ENCODE measurements at places on chromosomes 6 and 20.
A peak's percentile ranks its signal among the peaks of the same experiment; 100 is the strongest.

GRCh38 chr6:31396422-31397152, 6.8 kb upstream of the MICA start:
- DNase-seq: peak; percentile 56

DNA sequence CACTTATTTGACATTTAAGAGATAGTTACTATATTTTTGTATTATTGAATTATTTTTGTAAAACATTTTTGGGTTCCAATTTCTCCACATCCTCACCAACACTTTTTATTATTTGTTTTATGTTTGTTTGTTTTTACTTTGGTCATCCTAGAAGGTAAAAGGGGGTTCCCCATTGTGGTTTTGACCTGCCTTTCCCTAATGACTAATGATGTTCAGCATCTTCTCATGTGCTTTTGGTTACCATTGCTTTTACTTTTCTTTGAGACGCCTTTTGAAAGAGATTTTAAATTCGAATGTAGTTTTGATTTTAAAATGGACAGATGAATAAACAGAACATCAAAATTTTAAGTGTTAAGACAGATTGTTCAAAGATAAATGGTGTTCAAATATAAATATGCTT, 46.9 kb downstream of the AK9 start:
- DNase-seq: no peak

- no peak for DNase-seq
Observed at GRCh38 chr6:13011612-13012146, 295.1 kb downstream of the PHACTR1 start.

DNA sequence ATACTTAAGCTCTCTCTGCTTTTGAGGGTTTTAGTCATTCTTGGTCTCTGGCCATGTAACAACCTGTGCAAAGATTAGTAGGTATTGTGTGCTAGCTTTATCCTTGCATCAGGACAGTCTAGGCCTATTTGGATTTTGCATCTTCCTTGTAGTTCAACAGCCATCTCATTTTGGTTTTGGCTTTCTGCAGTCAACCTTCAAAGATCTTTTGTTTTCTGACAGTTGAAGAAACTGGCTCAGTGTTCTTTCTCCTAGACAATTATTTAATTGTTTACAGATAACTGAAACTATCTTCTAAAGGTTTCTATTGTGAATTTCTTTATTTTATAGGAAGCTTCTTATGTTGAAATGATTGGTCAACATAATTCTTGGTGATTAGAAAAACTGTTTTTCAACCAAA, 307.5 kb downstream of the CDKAL1 start:
- DNase-seq: peak; percentile 57

DNA sequence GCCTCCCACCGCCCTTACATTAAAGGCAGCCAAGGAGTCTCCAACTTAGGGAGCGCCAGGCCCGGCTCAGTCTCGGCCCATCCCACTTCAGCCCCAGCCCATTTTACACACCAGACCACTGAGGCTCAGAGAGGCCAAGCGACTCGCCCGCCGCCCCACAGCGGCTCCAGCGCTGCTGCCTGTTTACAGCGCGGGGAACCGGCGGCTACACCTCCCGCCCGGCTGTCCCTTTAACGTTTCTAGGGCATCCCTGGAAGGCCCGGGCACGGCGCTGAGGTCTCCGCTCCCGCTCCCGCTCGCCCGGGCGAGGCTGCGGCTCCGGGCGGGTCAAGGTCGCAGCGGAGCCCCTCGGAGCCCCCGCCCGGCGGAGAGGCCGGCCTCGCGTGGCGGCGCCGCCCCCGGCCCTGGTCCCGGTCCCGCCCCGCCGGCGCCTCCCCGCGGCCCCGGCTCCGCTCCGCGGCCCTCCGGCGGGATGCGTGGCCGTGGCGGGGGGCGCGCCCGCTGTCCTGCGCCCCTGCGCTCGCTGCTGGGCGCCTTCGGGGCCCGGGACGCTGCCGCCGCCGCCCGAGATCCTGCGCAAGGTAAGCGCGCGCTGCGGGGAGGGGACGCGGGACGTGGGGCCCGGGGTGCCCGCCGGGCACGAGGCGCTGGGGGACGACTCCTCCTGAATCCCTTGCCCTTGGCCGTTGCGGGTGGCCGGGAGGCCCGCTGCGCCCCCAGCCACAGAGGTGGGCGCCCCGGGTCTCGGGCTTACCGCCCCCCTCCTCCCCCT, 27.1 kb upstream of the PHACTR3 start:
- DNase-seq: no peak

DNA sequence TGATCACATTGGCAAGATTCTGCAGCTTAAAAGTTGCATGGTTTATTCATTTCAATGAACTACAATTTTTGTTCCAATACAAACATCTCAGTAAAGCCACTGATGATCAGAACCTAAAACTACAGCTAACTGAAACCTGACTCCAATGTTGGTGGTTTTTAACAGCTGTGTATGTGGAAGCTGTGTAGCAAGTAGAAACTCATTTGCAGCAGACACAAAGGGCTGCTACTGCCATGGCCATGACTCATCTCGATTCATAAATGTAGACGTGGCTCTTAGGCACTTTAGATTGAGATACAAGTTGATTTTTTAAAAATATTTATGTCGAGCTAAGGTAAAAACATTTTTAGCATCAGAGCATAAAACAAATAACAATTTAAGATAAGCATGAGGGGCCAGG, 19.5 kb upstream of the MAP3K4 start:
- DNase-seq: no peak

- no peak for DNase-seq
Observed at GRCh38 chr6:91713911-91714310, 1127.0 kb upstream of the MAP3K7 start.

- DNase-seq: no peak
Observed at GRCh38 chr20:49668181-49668877, 45.3 kb downstream of the B4GALT5 start.

- DNase-seq: no peak
Observed at GRCh38 chr6:157046776-157047175, 269.6 kb downstream of the ARID1B start.

DNA sequence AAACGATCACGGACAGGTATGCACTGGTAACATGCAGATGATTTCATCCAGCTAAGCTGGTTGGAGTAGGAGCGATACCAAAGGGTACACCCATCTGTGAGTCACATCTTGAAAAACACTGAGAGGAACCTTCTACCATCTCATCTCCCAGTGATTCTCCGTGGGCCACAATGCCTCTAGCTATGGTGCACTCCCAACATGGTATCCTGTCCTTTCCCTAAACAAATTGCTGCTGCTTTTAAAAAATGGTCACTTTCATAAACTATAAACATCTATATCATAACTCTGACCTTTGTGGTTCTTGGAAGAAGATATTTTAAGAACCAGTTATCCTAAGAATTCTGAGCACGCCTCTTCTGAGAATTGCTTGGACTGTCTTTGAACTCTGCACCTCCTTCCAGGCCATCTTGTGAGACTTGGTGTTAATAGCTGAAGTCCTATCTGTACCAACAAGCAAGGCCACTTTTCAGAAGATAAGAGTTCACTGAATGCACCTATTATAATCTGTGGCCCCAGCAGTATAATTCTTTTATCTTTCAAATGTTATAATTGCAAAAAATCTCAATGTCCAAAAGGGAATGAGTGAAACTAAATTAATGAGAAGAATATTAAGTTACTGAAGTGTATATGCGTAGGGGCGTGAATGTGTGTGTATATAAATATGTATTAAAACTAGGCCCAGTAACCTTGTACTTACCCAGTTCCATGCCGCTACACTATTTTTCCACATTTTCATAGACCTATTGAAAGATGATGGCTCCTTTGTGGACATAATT, 70.5 kb upstream of the TPD52L1 start:
- DNase-seq: no peak

- no peak for DNase-seq
Observed at GRCh38 chr20:54980103-54980960, 504.9 kb downstream of the DOK5 start.

- DNase-seq: no peak
Observed at GRCh38 chr20:40807821-40808170, 118.8 kb upstream of the MAFB start.

- DNase-seq: no peak
Observed at GRCh38 chr6:121823437-121823851, 388.0 kb downstream of the GJA1 start.

DNA sequence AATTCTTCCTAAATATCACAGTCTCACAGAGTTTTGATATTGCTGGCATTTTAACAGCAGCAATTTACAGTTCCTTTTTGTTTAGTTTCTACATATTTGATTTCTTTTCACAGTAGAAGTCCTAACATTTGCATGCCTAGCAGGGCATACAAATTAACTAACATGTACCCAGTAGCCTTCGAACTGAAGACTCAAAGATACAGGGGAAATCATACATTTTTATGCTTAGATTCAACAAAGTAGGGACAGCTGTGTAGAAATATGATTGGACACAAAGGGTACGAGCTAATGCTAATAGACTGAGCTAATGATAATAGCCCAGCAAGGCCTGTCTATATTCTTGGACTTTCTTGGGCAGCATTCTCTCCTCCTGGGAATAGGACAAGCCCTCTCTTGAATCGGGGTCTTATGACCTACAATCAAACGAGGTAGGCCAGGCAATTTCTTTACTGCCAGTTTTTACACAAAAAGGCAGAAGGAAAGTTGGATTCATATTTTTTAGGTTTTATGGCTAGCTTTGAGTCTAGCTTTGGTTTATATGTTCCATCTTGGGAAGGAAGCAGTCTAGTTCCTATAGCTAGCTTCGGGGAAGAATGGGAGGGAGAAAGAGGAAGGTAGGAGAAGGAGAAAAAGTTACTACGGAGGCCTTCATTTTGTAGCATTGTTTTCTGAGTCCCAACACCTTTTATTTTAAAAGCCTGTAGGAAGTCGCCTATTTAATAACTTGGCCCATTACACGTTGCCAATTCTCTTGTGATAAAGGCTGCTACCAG, 115.8 kb downstream of the HFE start:
- DNase-seq: no peak

DNA sequence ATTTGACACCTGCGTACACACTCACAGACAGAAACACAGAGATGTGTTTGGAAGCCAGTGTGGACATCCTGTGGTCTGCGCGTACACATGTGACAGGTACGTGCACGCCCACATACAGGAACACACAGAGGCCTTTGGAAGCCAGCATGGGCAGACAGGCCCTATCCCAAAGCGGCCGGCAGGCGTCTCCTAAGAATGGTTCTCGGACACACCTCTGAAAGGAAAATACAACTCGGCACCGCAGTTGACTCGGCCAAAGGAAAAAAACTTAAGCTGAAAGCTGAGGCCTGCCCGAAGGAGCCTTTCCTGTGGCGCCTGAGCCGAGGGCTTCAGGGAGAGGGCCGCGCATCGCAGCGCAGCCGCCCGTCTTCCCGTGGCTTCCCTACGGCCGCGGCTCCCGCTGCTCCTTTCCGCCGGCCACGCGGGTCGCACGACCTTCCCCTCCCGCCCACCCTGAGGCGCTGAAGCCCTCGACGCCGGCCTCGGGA, 1.4 kb upstream of the CEP43 start:
- no peak for DNase-seq

DNA sequence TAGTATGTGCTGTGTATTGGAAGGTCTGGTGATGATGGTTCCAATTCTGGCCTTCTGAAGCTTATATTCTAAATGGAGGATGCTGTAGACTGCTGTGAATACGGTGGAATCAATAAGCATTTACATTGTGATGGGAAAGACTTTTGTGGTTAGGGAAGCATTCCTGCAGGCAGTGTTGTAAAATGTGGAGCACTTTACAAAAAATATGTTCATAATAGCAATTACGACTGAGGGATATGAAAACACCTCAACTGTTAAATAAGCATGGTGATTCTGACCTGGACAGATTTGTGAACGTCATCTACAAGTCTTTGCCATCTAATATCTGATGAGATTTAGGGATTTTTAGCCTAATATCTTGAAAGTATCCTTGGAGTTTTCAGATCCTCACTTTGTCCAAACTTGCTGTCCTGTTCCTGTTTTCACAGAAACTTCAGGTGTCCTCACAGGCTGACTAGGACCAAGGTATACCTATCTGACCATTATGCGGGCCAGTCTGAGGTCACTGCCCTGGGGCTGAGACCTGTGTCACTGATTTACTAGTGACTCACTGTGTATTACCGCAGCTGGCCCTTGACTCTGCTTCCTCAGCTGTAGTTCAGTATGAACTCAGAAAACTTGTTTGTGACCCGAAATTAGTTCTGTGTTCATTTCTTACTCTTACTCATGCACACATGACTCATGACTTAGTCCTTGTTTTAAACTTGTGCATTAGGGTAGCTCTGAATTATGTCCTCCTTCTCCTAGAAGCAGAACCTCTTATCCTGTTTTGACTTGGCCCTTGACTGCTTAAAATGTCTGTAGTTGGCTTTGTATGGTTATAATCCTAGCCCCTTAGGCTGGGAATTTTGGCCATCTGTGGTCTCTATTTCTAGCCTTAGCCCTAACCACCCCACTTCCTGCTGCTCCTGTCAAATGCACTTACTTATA, 343.0 kb downstream of the CDKAL1 start:
- DNase-seq: no peak

DNA sequence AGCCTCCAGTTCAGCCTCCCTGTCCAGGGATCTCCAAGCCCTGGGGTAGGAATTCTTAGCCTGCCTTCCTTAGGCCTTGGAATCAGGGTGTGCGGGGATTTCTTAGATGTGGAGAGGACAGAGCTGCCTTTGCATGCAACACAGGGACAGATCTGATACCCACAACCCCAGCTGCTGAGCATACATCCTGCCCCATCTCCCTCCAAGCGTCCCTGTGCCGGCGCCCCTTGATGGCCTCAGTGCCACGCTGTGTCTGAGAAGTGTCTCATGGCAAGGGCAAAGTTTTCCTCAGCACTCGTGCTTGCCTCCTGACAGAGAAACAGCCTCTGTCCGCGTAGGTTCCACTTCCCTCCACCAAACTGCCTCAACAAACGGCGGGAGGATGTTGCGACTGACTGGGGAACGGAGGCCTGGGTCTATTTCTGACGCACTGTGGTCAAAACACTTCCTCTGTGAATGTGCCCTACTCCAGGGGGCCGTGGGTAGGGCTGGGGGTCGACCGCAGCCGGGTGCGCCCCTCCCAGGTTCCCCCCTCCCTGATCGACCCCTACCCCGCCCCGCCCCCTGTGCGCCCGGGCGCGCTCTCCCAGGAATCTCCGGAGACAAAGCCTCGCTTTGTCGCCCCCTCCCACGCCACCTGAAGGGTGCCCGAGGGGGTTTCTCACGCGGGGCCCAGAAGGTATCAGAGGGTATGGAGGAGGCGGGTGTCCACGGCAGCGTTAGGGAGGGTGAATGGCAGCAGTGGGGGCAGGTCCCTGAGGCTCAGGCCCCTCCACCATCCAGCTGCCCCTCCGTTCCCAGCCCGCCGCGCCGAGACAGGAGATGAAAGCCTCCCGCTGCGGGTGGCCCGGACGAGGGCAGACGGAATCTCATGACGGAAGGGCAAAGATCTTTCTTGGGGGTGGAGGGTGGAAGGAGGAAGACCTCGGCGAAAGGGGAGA, 806 bp downstream of the MICAL1 start:
- no peak for DNase-seq

DNA sequence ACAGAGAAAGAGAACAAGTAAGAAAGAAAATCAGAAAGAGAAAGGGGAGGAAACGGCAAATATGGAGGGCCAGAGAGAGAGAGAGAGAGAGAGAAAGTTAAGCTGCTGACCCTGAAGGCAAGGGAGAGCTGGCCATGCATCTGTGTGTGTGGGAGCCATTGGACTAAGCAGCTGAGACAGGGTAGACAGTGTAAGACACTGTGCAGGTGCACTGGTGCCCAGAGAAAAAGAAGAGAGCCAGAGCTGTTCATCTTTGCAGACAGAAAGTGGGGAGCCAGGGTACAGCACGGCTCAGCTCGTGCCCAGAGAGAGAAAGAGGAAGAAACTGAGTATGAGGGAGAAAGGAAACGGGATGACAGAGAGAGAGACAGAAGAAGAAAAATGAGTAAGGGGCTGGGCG, 24.2 kb upstream of the ZNF318 start:
- DNase-seq: no peak
